ENCODE measurements at places on chromosomes 5 and 9. TPM values are rescaled to one million over a fixed set of nuclear protein-coding genes. Genes with fewer than 3 reads are reported as not detected.
A peak's percentile ranks its signal among the peaks of the same experiment; 100 is the strongest.

Gene DDX4
- not detected for polyA plus RNA-seq

Gene FOXD1
- 0.25 TPM for polyA plus RNA-seq

Gene ANKRD31
- polyA plus RNA-seq = 0.03 TPM

Gene ENDOG
- 9.1 TPM for polyA plus RNA-seq

Gene FAM78A
- 2.0 TPM for polyA plus RNA-seq

Gene KCTD16
- polyA plus RNA-seq = 0.13 TPM

Gene SLC34A1
- polyA plus RNA-seq = not detected

Gene SHISAL2B
- polyA plus RNA-seq = not detected

Gene CNTLN
- 4.9 TPM for polyA plus RNA-seq

Gene PCDHGB4
- polyA plus RNA-seq = 0.50 TPM

Gene ADGRD2
- polyA plus RNA-seq = not detected

Gene CHSY3
- polyA plus RNA-seq = 10.1 TPM

Gene RANBP3L
- 8.1 TPM for polyA plus RNA-seq

Gene GABRA1
- not detected for polyA plus RNA-seq

GRCh38 chr5:23613566-23613965 is 106.2 kb downstream of the PRDM9 start:
- no peak for DNase-seq
- H3K27me3 ChIP-seq = no peaks in the 10 kb centered on the region
- H3K4me3 ChIP-seq = no peak overlapping the region
- no peaks in the 10 kb centered on the region for H3K36me3 ChIP-seq

GRCh38 chr5:13566871-13567339 is 377.6 kb downstream of the DNAH5 start:
- no peak overlapping the region for H3K4me3 ChIP-seq
- no peak for DNase-seq
- no peaks in the 10 kb centered on the region for H3K27me3 ChIP-seq
- no peak overlapping the region for H3K27ac ChIP-seq

DNA sequence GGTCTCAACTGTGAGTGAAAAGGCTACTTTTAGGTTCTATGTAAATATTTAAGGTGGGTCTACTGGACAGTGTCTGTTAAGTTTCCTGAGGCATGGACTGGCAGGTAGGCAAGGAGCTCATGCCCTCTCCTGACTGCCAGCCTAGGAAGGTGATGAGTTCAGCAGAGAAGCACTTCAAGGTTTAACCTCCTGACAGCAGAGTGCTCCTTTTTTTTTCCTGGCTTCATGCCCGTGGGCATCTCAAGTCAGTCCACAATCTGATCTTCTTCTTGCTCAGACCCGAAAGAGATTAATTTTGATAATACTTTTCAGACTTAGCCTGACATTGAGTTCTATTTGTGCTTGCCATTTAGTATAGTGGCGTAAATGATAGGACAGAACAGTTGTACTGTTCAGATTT is 241.9 kb upstream of the NREP start:
- H3K4me3 ChIP-seq = no peak overlapping the region
- H3K27me3 ChIP-seq = no peaks in the 10 kb centered on the region
- DNase-seq = no peak
- no peaks in the 10 kb centered on the region for H3K36me3 ChIP-seq
- H3K4me1 ChIP-seq = no peaks in the 10 kb centered on the region

DNA sequence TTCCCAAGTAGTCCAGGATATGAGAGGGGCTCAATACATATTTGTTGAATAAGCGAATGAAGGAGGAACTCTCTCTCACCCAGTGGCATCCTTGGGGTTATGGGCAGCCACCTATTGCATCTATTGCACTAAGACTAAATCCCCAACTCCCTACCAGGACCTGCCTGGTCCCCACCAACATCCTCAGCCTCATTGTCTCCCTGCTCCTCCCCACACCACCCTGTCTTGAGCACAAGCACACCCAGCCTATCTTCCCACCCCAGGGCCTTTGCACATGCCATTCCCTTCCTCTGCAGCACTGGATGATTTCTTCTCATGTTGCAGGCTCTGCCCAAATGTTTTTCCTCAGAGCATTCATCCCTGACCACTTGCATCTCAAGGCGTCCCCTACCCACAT is 133.8 kb downstream of the BARX1 start:
- H3K4me1 ChIP-seq = no peaks in the 10 kb centered on the region
- H3K27ac ChIP-seq = no peak overlapping the region
- no peaks in the 10 kb centered on the region for H3K27me3 ChIP-seq

DNA sequence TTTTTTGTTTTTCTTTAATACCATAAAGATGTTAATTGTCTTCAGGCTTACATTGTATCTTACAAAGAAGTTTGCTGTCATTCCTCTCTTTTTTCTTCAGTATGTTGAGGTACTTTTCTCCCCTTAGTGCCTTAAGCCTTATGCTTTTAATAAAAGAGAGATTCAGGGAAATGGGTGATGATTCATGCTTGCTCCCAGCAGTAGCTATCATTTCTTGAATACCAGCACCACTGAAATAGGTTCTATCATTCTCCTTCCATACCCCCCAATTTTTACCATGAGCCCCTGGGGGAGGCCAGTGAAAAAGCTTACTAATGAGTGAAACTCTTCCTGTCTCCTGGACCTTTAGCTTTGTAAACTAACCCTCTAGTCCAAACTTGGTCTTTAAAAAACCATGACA is 165.0 kb downstream of the FBXL7 start:
- no peak for DNase-seq
- H3K36me3 ChIP-seq = no peaks in the 10 kb centered on the region
- no peak overlapping the region for H3K27ac ChIP-seq
- H3K27me3 ChIP-seq = no peaks in the 10 kb centered on the region
- H3K4me1 ChIP-seq = peaks cover 4% of the 10 kb centered on the region
- H3K4me3 ChIP-seq = no peak overlapping the region

- no peak overlapping the region for H3K27ac ChIP-seq
- peaks cover 5% of the 10 kb centered on the region for H3K36me3 ChIP-seq
- H3K4me3 ChIP-seq = no peak overlapping the region
- peaks cover 1% of the 10 kb centered on the region for H3K4me1 ChIP-seq
- H3K27me3 ChIP-seq = no peaks in the 10 kb centered on the region
Observed at GRCh38 chr9:100213730-100214477, 114.9 kb downstream of the INVS start.

GRCh38 chr5:7676455-7676854 is 174.5 kb downstream of the CFAP90 start:
- H3K4me3 ChIP-seq = no peak overlapping the region
- H3K36me3 ChIP-seq = no peaks in the 10 kb centered on the region
- no peak overlapping the region for H3K27ac ChIP-seq
- H3K27me3 ChIP-seq = no peaks in the 10 kb centered on the region
- DNase-seq = no peak

GRCh38 chr5:14265570-14265969 is 122.4 kb downstream of the TRIO start:
- no peak for DNase-seq
- H3K27me3 ChIP-seq = no peaks in the 10 kb centered on the region
- no peaks in the 10 kb centered on the region for H3K36me3 ChIP-seq
- no peak overlapping the region for H3K27ac ChIP-seq

GRCh38 chr5:23071682-23072081 is 218.5 kb upstream of the CDH12 start:
- H3K4me3 ChIP-seq = no peak overlapping the region
- DNase-seq = no peak
- H3K27ac ChIP-seq = no peak overlapping the region
- H3K27me3 ChIP-seq = no peaks in the 10 kb centered on the region
- H3K4me1 ChIP-seq = no peaks in the 10 kb centered on the region
- no peaks in the 10 kb centered on the region for H3K36me3 ChIP-seq

GRCh38 chr9:13942695-13943094 is 371.2 kb downstream of the NFIB start:
- peaks cover 2% of the 10 kb centered on the region for H3K4me1 ChIP-seq
- no peaks in the 10 kb centered on the region for H3K27me3 ChIP-seq
- H3K4me3 ChIP-seq = no peak overlapping the region
- DNase-seq = no peak
- H3K36me3 ChIP-seq = no peaks in the 10 kb centered on the region

- H3K27me3 ChIP-seq = no peaks in the 10 kb centered on the region
Observed at GRCh38 chr9:69542942-69543704, 129.0 kb downstream of the APBA1 start.

DNA sequence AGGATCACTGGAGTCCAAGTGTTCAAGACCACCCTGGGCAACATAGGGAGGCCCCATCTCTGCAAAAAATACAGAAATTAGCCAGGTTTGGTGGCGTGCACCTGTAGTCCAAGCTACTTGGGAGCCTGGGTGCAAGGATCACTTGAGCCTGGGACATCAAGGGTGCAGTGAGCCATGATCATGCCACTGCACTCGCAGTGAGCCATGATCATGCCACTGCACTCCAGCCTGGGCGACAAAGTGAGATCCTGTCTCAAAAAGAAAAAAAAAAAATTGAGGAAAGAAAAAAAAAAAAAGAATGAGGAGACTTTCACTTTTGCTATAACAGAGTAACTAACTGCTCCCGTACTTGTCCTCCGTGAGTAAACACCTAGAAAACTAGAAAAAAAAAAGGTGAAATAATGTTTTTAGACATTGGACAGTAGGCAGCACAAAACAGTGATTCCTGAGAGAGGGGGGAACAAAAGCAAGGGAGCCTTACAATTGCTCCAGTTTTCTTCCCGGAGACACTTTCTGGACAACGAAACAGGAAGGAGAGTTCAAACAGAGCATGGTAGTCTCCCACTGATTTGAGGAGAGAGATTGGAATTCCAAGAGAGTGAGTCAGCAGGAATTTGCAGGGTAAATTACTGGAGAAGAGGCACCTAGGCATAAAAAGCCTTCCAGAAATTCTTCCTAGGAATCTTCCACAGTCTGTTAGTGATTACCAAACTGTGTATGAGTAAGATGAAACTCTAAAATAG is 6.9 kb upstream of the ZBTB5 start:
- H3K27me3 ChIP-seq = no peaks in the 10 kb centered on the region
- H3K4me1 ChIP-seq = no peaks in the 10 kb centered on the region
- no peaks in the 10 kb centered on the region for H3K36me3 ChIP-seq
- H3K27ac ChIP-seq = peak overlapping the region; percentile 82

DNA sequence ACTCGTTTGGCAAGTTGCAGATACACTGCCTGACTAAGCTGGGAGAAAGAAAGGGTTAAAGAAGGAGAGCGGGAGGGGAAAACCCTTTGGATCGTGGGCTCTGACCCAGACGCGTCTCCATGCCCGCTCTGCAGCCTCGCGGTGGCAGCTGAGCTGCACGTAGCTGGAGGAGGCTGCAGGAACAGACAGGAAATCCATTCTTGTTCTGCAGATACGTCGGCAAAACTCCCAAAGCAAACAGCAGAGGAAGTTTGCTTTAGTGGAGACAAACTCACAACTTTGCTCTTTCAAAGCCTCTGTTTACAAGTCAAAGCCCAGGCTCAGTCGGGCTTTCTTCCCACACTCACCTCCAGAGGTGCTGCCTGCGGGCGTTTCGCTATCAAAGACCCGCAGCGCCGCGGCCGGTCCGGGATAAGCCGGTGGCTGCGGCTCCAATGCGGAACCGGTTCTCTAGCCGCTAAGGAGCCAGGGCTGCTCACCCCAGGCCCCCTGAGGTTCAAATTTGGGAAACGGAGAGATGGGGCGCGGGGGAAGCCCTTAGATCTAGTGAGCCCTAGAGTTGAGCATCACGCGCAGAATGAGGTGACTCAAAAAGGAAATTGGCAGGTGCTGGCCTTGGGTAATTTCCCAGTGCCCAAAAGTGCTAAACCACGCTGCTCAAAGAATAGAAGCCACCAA is 60.7 kb downstream of the MAT2B start:
- peaks cover 3% of the 10 kb centered on the region for H3K27me3 ChIP-seq
- H3K36me3 ChIP-seq = no peaks in the 10 kb centered on the region
- no peak overlapping the region for H3K27ac ChIP-seq
- DNase-seq = peak; percentile 74
- H3K4me3 ChIP-seq = peak overlapping the region; percentile 39

DNA sequence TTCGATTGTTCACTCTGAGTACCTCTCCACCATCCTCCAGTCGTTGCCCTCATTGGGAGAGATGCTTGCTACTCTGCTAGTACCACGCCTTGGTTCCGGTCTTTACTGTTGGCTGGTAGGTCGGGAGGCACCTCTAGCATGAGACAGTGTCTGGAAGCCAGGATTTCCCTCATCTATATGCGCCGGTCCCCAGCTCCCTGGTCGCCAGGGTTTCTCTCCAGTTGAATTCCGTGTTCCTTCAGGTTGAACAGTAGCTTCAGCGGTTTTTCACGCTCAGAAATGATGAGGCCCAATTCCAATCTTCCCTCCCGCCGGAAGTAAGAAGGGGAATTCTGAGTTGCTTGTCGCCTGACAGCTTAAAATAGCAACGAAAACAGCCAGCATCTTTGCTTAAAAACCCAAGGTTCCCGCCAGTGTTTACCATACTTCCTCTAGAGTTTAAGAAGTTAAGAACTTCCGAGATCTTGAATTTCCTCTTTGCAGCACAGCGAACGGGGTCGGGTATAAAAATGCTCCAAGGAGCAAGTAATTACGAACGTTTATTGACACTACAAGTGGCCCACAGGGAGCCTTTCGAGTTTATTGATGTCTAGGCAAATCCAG is 1.3 kb upstream of the ST8SIA4 start:
- peak; percentile 52 for DNase-seq
- H3K4me1 ChIP-seq = peaks cover 3% of the 10 kb centered on the region
- no peak overlapping the region for H3K4me3 ChIP-seq
- H3K27me3 ChIP-seq = no peaks in the 10 kb centered on the region

GRCh38 chr9:126915281-126915816 is 767 bp downstream of the RALGPS1 start:
- no peak overlapping the region for H3K27ac ChIP-seq
- H3K27me3 ChIP-seq = no peaks in the 10 kb centered on the region
- no peaks in the 10 kb centered on the region for H3K4me1 ChIP-seq
- H3K36me3 ChIP-seq = no peaks in the 10 kb centered on the region
- DNase-seq = peak; percentile 51

- no peaks in the 10 kb centered on the region for H3K36me3 ChIP-seq
- H3K27ac ChIP-seq = no peak overlapping the region
- no peaks in the 10 kb centered on the region for H3K4me1 ChIP-seq
- DNase-seq = no peak
- H3K4me3 ChIP-seq = no peak overlapping the region
- H3K27me3 ChIP-seq = no peaks in the 10 kb centered on the region
Observed at GRCh38 chr5:26482076-26482809, 556.1 kb downstream of the CDH9 start.

GRCh38 chr9:92517046-92517445 is 18.7 kb downstream of the ECM2 start:
- H3K4me1 ChIP-seq = no peaks in the 10 kb centered on the region
- H3K4me3 ChIP-seq = no peak overlapping the region
- DNase-seq = no peak
- H3K27ac ChIP-seq = no peak overlapping the region
- no peaks in the 10 kb centered on the region for H3K27me3 ChIP-seq
- peaks cover 5% of the 10 kb centered on the region for H3K36me3 ChIP-seq

- H3K27me3 ChIP-seq = no peaks in the 10 kb centered on the region
- H3K4me3 ChIP-seq = no peak overlapping the region
- peaks cover 9% of the 10 kb centered on the region for H3K36me3 ChIP-seq
- peaks cover 3% of the 10 kb centered on the region for H3K4me1 ChIP-seq
- H3K27ac ChIP-seq = no peak overlapping the region
- DNase-seq = no peak
Observed at GRCh38 chr5:112906637-112907036, 15.4 kb downstream of the REEP5 start.

DNA sequence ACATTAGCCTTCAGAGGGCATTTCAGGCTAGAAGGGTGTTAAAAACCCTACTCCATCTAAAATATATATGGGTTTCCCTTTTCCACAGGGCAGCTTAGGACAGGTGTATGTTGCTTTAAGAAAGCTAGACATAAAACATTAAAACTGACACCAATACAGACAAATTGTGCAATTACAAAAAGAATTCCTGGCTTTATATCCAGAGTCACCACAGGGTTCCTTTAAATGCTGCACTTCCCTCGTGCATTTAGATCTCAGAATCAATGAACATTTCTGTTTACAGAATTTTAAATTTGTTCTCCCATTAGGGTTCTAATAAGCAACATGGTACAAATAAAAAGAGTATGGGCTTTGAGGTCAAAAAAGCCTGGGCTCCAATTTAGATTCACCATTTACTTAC is 170.2 kb downstream of the MAPKAP1 start:
- no peak overlapping the region for H3K27ac ChIP-seq
- H3K4me3 ChIP-seq = no peak overlapping the region
- no peaks in the 10 kb centered on the region for H3K27me3 ChIP-seq
- DNase-seq = no peak
